AG04449 (cell line): ENCODE measurements at places on chromosomes 12 and 14.

- DNase-seq, result no peak
Observed at GRCh38 chr12:45585522-45586230, 143.8 kb upstream of the ARID2 start.

DNA sequence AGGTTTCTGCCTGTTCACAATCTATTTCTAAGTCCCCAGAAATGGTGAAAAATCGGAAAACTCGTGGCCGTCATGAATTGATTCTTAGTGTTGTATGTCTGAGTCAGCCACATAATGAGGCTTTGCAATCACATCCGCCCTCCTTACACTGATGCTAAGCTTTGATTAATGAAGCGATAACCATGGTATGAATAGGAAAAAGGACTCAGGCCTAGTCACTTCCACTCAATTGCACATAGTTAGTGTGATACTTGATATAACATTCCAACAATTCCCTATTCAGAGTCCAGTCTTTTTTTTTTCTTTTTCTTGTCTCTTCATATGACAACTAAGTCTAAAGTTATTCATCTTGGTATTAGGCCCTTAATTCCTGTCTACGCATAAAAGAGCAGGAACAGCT, 1231.0 kb downstream of the VRK1 start:
- DNase-seq, result no peak

DNA sequence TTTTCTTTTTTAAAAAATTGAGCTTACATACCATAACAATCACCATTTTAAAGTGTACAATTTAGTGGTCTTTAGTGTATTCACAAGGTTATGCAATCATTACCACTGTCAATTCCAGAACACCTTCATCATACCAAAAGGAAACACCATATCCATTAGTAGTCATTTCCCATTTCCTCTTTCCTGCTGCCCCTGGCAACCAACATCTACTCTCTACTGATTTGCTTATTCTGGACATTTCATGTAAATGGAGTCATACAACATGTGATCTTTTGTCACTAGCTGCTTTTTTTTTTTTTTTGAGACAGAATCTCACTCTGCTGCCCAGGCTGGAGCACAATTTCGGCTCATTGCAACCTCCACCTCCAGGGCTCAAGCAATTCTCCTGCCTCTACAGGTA, 66.8 kb upstream of the CFL2 start:
- DNase-seq, result peak; percentile 58

DNA sequence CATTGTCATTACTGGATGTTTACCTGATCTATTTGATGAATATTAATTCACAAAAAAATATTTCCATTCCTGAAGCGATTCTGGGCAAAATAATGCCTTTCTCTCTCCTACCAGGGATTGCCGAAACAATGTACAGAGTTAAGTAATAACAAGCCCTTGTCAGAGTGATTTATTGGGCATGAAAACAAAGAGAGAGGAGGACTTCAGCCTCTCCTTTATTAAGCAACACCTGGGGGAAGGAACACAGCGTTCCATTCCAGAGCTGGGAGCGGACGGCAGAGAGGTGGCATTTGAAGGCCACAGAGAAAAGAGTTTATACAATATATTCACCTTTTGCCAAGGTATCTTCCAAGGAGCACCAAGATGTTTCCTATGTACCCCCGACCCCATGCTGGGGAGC, 165.8 kb downstream of the KSR2 start:
- no peak for DNase-seq

GRCh38 chr12:123085730-123086487, 65.0 kb downstream of the PITPNM2 start:
- DNase-seq, result no peak

GRCh38 chr14:32047791-32048190, 29.3 kb upstream of the ARHGAP5 start:
- DNase-seq, result no peak

DNA sequence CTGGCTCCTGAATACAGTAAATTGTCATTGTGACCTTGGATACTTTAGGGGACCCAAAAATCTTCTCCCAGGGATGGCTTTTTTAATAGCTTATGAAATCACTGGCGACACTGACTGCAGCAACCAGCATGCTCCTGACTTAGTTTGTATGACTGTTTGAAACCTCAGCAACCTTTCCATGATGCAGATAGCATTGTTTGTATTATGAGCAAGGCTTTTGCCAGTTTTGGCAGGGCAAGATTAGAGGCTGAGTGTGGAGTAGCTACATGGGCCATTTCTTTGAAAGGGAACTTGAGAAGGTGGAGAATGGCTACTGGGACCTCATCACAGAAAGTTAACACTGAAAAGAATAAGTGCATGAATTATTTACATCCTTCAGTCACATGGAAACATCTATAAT, 50.9 kb downstream of the SLC4A8 start:
- no peak for DNase-seq

DNA sequence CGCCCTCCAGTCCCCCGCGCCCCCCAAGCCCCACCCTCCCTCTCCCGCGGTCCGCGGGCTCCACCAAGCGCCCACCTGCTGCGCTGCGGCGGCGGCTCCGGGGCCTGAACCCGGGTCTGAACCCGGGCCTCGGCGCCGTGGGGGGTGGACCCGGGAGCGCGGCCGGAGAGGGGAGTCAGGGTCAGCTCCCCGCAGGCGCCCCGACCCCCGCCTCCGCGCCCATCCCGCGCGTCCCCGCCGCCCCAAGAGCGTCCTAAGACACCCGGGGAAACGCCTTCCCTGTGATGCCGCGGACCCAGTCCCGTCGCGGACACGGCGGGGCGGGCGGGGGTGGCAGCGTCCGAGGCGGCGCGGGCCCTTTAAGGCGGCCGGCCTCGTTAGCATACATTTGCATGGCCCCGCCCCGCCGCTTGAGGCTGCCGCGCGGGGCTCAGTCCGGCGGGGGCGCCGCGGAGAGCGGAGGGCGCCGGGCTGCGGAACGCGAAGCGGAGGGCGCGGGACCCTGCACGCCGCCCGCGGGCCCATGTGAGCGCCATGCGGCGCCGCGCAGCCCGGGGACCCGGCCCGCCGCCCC, at the start of gene MMP17:
MMP17 (plus strand) TSS at position 433 of the 574 bp plus-strand sequence; CDS start at position 535, 102 bp downstream.
- DNase-seq, result no peak

DNA sequence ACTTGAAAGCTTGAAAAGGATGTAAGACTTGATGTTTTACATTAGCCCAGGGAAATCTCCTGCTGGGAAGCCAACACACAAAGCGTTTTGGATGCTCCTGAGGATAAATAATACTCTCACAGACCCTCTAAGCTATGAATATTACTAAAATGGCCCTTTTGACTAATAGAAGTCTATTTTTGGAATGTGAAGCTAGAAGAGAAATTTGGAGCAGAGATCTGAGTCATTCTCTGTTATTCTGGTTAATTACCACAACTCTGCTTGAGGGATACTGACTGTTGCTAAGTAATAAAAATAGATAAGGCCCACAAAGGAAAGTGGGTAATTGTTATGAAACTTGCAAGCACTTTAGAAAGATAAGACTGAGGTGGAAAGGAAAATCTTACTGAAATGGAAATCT, 346.2 kb upstream of the STXBP6 start:
- no peak for DNase-seq

DNA sequence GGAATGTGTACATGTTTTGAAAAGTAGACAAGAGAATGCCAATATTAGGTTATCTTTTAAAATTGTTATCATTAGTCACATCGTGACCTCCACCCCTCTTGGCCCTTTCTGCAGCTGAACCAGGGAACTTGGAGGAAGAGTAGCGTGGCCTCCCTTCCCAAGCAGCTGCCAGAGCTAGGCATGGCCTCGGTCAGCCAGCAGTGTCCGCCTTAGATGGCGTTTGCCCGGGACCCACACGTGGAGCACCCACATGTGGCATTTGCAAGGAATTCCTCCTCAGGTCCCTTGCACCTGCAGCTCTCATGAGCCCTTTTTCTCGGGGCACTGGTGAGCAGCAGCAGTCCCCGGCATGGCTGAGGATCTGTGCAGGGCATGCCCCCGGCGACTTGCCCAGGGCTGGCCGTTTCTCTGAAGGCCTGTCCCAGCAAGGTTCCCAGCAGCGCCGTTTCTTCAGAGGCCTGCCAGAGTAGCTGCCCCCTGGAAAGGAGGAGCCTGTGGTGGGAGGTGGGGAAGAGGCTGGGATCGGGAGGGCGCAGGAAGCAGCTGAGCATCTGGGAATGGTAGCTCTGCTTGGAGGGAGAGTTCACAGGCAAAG, 10.8 kb downstream of the JDP2 start:
- no peak for DNase-seq

- DNase-seq, result no peak
Observed at GRCh38 chr12:105574056-105574715, 243.7 kb downstream of the C12orf75 start.

DNA sequence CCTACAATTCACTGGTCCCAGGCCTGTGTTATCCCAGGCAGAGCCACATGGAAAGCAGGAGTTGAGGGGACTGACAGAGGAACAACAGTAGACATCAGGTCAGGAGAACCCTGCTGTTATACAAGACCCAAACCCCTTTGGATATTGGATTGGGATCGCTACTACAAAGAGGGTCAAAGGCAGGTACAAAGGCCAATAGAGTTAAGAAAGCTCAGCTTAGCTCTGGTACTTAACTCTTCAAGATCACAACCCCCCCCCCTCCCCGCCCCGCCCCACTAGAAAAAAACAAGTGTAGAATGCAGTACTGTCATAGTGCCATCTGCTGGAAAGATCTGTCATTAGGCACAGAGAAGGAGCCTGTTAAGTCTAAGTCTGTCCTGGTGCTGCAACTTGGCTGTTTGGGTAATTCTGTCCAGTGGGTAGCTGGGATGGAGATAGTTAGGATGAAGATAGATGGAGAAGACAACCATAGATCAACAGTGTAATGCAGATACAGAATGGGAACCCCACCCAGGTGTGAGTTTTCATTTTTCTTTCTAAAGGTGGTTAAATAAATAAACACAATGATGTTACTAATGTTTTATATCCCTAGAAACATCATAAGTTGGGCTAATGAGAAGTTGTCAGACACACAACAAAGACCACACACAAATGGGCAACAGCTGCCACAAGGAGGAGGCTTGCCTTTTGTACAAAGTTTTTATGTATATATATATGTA, 17.2 kb downstream of the REM2 start:
- DNase-seq, result no peak

DNA sequence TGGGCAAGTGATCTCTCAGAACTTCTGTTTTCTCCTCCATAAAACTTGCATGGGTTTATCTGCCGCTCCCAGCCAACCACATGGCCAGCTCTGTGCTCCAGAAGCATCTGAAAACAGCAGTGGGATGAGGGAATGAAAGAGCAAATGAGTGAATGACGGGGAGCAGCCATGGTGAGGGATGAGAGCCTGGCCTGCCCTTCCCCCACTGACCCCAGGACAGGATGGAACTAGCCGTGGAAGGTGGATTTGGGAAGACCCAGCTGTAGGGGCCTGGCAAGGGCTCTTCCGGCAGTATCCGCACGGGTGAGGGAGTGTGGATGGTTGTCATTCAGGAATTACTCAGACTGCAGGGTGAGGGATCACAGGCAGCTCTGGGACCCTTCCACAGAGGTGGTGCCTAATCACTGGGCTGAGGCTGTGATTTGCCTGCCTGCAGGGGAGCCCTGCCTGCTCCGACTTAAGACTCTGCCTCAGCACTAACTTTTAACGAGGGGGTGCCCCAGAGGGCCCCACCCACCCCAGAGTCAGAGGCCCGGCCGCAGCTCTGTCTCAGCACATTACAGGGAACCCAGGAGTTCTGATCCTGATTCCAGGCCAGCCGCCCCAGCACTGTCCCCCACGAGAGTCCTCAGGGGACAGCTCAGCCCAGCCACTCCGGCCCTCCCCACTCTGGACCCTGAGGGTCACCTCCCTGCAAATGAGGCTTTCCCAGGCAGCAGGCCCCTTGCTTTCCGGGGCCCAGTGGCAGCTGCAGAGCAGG, 136.8 kb upstream of the C14orf180 start:
- no peak for DNase-seq

GRCh38 chr14:103628221-103628683, 759 bp upstream of the KLC1 start:
- DNase-seq, result no peak

- peak; percentile 33 for DNase-seq
Observed at GRCh38 chr14:70901269-70901668, 6.0 kb upstream of the PCNX1 start.

GRCh38 chr12:96255077-96255476, 60.9 kb downstream of the ELK3 start:
- no peak for DNase-seq

GRCh38 chr12:12221560-12221959, 45.3 kb downstream of the LRP6 start:
- DNase-seq, result no peak

DNA sequence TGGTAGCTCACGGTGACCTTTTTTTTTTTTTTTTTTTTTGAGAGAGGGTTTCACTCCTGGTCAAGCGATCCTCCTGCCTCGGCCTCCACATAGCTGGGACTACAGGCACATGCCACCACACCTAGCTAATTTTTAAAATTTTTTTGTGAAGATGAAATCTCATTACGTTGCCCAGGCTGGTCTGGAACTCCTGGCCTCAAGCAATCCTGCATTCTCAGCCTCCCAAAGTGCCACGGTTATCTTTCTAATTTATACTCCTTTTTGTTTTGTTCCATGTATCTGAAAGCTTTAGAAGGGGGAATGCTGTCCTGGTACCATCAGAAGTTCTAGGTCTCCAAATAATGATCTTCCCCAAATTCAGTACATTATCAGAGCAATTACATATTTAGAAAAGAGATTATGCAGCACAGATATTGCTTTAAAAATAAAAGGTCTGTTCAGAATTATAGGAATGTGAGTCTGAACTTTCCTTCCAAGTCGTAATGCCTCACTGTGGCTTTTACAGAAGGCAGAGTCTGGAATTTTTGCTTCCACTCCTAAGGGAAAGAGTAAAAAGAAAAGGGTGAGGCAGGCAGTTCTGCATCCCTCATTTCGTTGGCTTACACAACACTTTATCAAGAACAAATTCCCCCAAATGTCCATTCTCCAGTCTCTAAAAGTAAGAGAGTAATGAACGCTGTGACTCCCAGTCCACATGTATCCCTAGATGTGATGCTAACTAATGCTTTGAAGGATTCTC, 73.0 kb downstream of the GCH1 start:
- DNase-seq, result no peak

DNA sequence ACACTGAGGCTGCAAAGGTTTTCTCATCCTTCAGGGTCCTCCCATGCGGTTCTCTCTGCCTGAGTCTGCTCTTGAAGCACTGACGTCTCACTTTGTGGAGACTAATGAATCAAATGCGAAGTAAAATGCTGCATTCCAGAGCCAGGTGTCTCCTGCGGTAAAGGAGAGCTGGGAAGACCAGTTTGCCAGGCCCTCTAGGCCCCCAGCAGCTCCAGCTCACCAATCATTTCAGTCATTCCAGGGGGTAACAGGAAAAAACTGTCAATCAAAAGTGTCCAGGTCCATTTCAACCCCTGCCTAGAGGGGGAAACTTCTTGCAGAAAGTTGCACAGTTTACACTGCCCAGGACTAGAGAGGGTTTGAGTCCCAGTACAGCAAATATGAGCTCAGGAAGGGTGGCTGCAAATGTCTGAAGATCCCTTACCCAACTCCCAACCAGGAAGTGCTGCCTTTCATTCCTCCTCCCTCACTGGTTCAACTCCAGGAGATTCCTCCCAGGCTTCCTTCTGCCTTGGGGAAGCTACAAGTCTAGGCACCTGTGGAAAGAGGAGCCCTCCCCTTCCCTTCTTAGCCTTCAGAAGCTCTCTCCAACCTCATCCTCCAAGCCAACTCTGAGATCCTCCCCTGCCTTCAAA, 2.7 kb upstream of the NXPH4 start:
- no peak for DNase-seq

- DNase-seq, result no peak
Observed at GRCh38 chr12:103386451-103386850, 109.3 kb downstream of the C12orf42 start.

- DNase-seq, result no peak
Observed at GRCh38 chr14:104695660-104696000, 6.2 kb downstream of the INF2 start.

GRCh38 chr14:46048127-46048526, 603.5 kb downstream of the RPL10L start:
- DNase-seq, result no peak

GRCh38 chr12:63876980-63877379, 32.5 kb downstream of the SRGAP1 start:
- no peak for DNase-seq
